Muscle of leg (tissue), 16 donors: ENCODE measurements at places on chromosomes 5 and 9. TPM values are rescaled to one million over a fixed set of nuclear protein-coding genes. Genes with fewer than 3 reads are reported as not detected.

The MBLAC2 gene
- total RNA-seq, result 3.1 TPM

The NXNL2 gene
- total RNA-seq, result 0.18 TPM

The SLC6A19 gene
- total RNA-seq, result not detected

The RNF14 gene
- total RNA-seq, result 47.1 TPM

The TAF11L5 gene
- total RNA-seq, result not detected

The CA9 gene
- 0.49 TPM for total RNA-seq

The INSL6 gene
- not detected for total RNA-seq

- H3K27ac ChIP-seq, result no peak overlapping the region
- H3K36me3 ChIP-seq, result no peaks in the 10 kb centered on the region
- no peaks in the 10 kb centered on the region for H3K27me3 ChIP-seq
- no peak overlapping the region for H3K4me3 ChIP-seq
- H3K4me1 ChIP-seq, result peaks cover 2% of the 10 kb centered on the region
- no peak for DNase-seq
These were observed 170.4 kb downstream of the EFNA5 start for GRCh38 chr5:107500347-107500746.

GRCh38 chr5:158559066-158559465, 540.6 kb downstream of the EBF1 start:
- DNase-seq, result no peak
- H3K4me3 ChIP-seq, result no peak overlapping the region
- no peaks in the 10 kb centered on the region for H3K36me3 ChIP-seq
- H3K27me3 ChIP-seq, result no peaks in the 10 kb centered on the region

- H3K36me3 ChIP-seq, result peaks cover 4% of the 10 kb centered on the region
- H3K27ac ChIP-seq, result no peak overlapping the region
- no peak for DNase-seq
- H3K27me3 ChIP-seq, result no peaks in the 10 kb centered on the region
These were observed 55.9 kb downstream of the OTULIN start for GRCh38 chr5:14720236-14720923.

DNA sequence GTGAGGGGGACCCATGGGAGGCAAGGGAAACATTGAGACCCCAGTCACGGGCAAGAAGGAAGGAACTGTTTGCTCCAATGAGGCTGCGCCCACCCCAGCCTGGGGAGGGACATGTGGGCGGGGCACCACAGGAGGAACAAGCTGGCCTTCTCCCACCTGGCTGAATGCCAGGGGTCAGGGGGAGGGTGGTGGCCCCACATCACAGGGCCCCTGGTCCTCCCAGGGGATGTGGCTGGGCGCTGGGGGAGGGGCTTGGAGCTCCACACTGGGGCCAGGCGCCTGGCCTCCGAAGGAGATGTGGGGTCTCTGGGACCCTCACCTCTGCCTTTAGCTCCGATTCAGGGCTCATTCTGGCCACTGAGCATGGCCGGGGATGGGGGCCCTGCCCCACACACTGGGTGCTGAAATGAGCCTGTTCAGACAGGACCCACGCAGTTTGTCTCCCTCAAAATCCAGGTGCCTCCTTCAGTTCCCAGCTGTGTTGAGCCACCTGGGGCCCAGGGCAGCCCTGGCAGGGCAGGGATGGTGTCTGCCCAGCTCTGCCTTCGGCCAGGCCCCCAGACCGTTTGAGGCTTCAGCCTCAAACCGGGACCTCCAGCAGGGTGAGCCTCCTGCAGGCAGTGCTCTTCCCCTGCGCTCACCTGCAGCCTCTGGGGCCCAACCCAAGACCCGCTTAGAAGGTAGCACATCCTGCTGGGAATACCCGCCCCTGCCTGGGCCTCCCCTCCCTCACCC, 33.2 kb upstream of the NOTCH1 start:
- H3K27ac ChIP-seq, result no peak overlapping the region
- no peaks in the 10 kb centered on the region for H3K36me3 ChIP-seq
- peaks cover 2% of the 10 kb centered on the region for H3K27me3 ChIP-seq
- H3K4me1 ChIP-seq, result peaks cover 23% of the 10 kb centered on the region
- no peak overlapping the region for H3K4me3 ChIP-seq
- no peak for DNase-seq

DNA sequence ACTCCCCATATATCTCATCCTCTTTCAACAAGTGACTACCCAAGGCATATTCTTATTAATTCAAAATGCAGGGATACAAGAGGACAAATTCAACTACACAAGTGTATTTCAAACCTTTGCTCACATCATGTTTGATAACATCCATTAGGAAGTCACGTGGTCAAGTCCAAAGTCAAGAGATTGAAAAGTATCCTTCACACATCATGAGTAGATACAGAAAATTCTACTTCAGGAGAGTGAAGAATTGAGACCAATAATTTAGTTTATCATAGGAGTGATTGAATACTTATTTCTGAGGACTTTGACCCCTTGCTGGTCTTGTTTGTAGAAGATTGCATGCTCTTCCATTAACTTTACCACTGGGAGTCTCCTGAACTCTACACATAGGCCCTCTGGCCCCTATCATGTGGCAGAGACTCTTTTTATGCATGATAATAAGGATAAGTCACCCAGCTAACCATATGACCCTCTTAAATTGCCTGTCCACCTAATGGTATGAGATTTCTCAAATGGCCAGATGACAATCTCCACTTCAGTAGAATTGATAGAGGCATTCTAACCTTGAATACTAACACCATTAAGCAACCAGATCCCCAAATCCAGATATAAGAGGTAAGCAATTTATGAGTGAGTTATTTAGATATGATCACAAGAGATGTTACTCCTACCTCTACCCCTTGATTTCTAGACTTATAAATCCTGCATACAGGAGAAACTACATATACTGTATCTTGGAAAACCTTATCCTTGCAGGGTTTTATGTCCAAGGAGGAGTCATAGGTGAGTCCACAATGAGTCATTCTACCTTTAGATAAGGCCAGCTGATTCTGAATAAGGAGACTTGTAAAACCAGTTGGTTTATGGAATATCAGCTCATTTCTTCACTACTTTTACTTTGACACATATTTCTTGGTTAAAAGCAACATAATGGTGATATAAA, 26.6 kb upstream of the SLC46A2 start:
- H3K27me3 ChIP-seq, result no peaks in the 10 kb centered on the region
- H3K27ac ChIP-seq, result no peak overlapping the region
- no peak overlapping the region for H3K4me3 ChIP-seq
- H3K4me1 ChIP-seq, result no peaks in the 10 kb centered on the region

GRCh38 chr5:74127381-74128320, 501.7 kb downstream of the ARHGEF28 start:
- no peak overlapping the region for H3K4me3 ChIP-seq
- no peaks in the 10 kb centered on the region for H3K36me3 ChIP-seq
- peak overlapping the region; percentile 40 for H3K27ac ChIP-seq
- H3K4me1 ChIP-seq, result peaks cover 32% of the 10 kb centered on the region
- DNase-seq, result no peak

DNA sequence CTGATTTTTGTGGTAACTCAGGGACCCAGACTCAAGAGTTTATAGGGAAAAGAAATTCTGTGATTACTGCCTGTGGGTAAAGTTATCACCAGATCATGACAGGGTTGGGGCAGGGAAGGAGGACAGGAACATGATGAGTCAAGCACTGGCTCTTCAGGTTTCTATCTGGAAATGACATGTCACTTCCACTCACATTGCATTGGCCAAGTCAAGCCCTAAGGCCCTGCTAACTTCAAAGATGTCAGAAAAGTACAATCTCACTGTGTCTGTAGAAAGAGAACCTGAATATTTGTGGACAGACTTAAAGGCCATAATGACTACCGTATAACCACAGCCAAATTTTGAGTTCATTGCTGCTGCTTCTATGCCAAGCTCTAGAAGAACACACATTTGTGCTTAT, 187.7 kb downstream of the TLE4 start:
- peaks cover 5% of the 10 kb centered on the region for H3K4me1 ChIP-seq
- H3K4me3 ChIP-seq, result no peak overlapping the region
- H3K36me3 ChIP-seq, result no peaks in the 10 kb centered on the region
- DNase-seq, result no peak
- no peak overlapping the region for H3K27ac ChIP-seq

- no peak overlapping the region for H3K4me3 ChIP-seq
- DNase-seq, result no peak
- H3K4me1 ChIP-seq, result no peaks in the 10 kb centered on the region
- H3K27me3 ChIP-seq, result peaks cover 18% of the 10 kb centered on the region
- H3K27ac ChIP-seq, result no peak overlapping the region
- H3K36me3 ChIP-seq, result no peaks in the 10 kb centered on the region
These were observed 43.2 kb downstream of the MRPL36 start for GRCh38 chr5:1756481-1756880.

DNA sequence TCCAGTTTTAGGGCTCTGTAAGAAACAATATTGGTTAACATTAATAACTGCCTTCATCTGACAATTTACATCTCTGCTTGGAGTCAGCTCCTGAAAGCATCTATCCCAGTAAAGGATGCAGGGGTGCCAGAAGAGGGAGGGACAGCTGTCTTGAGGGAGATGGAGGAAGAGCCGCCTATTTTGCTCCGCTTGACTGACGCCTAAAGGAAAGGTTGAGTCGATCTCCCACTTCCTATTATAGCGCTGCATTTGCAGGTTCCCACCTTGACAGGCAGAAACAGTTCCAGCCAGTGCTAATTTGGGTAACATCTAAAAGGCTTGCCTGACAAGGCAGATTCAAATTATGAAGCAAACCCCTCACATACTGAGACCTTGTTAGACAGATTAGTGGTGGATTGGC, 374.6 kb downstream of the SPATA31D1 start:
- H3K4me3 ChIP-seq, result no peak overlapping the region
- H3K4me1 ChIP-seq, result peaks cover 9% of the 10 kb centered on the region
- peak; percentile 44 for DNase-seq
- peak overlapping the region; percentile 77 for H3K27ac ChIP-seq

DNA sequence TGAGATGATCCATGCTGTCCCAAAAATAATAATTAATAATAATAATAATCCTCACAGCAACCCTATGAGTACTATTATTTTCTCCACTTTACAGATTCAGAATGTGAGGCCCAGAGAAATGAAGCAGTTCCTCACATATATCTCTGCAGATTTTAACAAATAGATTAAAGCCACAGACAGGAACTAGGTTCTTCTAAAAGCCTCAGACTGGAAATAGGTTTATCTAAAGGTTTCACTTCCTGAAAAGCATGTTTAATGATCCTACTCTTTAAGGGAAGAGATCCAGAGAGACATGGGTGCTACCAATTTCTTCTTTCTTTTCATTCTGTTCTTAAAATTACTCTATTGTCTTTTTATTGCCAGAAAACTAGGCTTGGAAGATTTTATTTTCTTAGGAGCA, 1079.4 kb upstream of the COX7C start:
- H3K27ac ChIP-seq, result no peak overlapping the region
- no peak overlapping the region for H3K4me3 ChIP-seq
- H3K36me3 ChIP-seq, result no peaks in the 10 kb centered on the region
- no peaks in the 10 kb centered on the region for H3K4me1 ChIP-seq
- no peaks in the 10 kb centered on the region for H3K27me3 ChIP-seq

DNA sequence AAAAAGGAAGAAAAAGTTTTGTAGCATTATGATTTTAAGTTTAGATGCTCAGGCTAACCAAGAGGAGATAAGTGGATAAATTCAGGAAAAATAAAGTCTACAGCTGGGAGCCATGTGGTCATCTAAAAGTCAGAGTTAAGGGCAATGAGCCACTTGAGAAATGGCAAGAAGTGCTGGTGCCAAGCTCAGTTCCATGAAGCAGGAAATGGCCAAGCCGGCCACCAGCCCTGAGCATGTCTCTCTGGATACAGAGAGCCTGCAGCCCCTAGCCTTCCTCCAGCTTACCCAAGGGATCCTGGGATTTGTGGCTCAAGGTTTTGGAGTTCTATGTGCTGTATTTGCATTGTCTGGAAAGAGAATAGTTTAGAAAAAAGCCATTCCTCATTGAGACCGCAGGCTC, 12.2 kb upstream of the S1PR3 start:
- H3K27me3 ChIP-seq, result no peaks in the 10 kb centered on the region
- no peaks in the 10 kb centered on the region for H3K36me3 ChIP-seq
- no peak overlapping the region for H3K4me3 ChIP-seq
- peaks cover 4% of the 10 kb centered on the region for H3K4me1 ChIP-seq
- H3K27ac ChIP-seq, result no peak overlapping the region
- DNase-seq, result peak; percentile 43

- no peak overlapping the region for H3K4me3 ChIP-seq
- no peaks in the 10 kb centered on the region for H3K27me3 ChIP-seq
- no peak overlapping the region for H3K27ac ChIP-seq
- H3K36me3 ChIP-seq, result no peaks in the 10 kb centered on the region
- no peak for DNase-seq
These were observed 284.1 kb upstream of the PDE4D start for GRCh38 chr5:60177596-60177995.

GRCh38 chr5:107127878-107128277, 542.9 kb downstream of the EFNA5 start:
- peaks cover 2% of the 10 kb centered on the region for H3K4me1 ChIP-seq
- no peak overlapping the region for H3K27ac ChIP-seq
- H3K27me3 ChIP-seq, result no peaks in the 10 kb centered on the region
- H3K4me3 ChIP-seq, result no peak overlapping the region
- DNase-seq, result no peak

GRCh38 chr5:14869233-14869632, 2.3 kb downstream of the ANKH start:
- peaks cover 12% of the 10 kb centered on the region for H3K4me1 ChIP-seq
- no peak overlapping the region for H3K4me3 ChIP-seq
- H3K36me3 ChIP-seq, result no peaks in the 10 kb centered on the region
- H3K27me3 ChIP-seq, result peaks cover 21% of the 10 kb centered on the region

DNA sequence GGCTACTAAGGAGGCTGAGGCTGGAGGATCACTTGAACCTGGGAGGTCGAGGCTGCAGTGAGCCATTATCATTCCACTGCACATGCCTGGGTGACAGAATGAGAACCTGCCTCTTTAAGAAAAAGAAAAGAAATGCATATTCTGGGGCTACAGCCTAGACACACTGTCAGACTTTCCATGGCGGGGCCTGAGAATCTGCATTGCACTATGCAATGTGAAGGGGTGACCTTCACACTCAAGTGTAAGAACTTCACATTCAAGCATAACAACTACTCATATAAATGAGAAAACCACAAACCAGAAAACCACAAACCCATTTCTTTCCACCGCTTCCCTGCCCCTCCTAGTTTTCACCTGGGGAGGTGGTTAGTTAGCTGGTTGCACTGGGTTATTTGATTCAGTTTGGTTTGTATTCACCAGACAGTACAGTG, 18.0 kb upstream of the FBP2 start:
- H3K27me3 ChIP-seq, result peaks cover under 1% of the 10 kb centered on the region
- H3K27ac ChIP-seq, result no peak overlapping the region
- DNase-seq, result no peak
- H3K4me1 ChIP-seq, result peaks cover 9% of the 10 kb centered on the region
- no peak overlapping the region for H3K4me3 ChIP-seq

DNA sequence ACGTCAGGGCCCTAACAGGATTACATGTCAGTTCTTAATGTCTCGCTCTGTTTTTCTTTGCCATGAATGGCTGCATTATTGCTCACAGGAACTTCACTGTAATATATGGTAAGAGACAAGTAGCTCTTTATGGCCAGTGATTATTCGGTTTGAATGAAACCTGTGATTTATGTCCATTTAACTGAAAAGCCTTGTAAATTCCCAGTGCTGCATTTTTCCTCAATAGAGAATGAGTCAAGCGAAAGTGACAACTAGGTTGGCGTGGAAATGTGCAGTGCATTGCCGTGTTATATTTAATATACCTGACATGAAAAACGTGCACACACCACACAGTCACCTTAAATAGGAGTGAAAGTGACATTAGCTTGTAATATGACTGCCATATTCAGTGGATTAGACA, 163.1 kb downstream of the PBX3 start:
- no peaks in the 10 kb centered on the region for H3K4me1 ChIP-seq
- H3K27ac ChIP-seq, result no peak overlapping the region
- H3K27me3 ChIP-seq, result no peaks in the 10 kb centered on the region
- no peak overlapping the region for H3K4me3 ChIP-seq
- DNase-seq, result no peak
- H3K36me3 ChIP-seq, result no peaks in the 10 kb centered on the region
